Hematopoietic multipotent progenitor cell treated with erythropoietin and hydrocortisone succinate and interleukin-3 and kit ligand, for 17 days (in vitro differentiated cells): ENCODE measurements at places on chromosomes 7 and 10.

- DNase-seq, result no peak
Observed at GRCh38 chr10:43452356-43452914, 15.5 kb downstream of the ZNF487 start.

DNA sequence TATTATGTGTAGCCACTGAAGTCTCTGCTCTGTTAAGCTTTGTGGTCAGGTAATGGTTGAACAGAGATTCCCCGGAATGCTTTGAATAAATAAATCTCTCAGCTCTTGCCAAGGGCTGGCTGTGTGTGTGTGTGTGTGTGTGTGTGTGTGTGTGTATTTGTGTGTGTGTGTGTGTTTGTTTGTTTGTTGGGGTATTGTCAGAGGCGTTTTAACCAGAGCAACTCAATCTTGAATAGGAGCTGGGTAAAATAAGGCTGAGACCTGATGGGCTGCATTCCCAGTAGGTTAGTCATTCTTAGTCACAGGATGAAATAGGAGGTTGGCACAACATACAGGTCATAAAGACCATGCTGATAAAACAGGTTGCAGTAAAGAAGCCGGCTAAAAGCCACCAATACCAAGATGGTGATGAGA, 256.2 kb upstream of the CACNA2D1 start:
- no peak for DNase-seq

GRCh38 chr10:94075506-94075905, 81.8 kb downstream of the PLCE1 start:
- no peak for DNase-seq

DNA sequence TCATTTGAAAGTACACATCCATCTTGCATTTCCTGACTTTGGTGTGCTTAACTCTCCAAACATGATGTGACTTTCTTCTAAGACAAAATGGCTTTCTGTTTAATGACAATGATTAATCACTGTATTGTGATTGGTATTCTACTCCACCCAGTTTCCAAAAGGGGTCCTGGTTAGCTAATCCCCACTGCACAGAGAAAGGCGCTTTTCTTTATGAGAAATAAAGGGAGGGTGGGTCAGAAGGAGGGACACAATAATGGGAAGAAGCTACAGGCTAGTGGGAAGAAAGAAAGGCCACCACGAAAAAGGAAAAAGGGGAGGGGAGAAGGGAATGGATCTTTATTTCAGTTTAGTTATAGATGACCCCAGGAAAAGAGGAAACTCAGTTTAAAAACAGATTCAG, 69.2 kb downstream of the PRTFDC1 start:
- no peak for DNase-seq

- no peak for DNase-seq
Observed at GRCh38 chr10:43949351-43949750, 300.7 kb upstream of the ZNF32 start.

GRCh38 chr7:116210345-116211005, at the start of gene TES:
Gene TES, plus strand, starts transcription at chr7:116210539. Its CDS starts 169 bp downstream, at chr7:116210708.
- DNase-seq, result no peak

- no peak for DNase-seq
Observed at GRCh38 chr10:15122477-15123030, 25.4 kb downstream of the RPP38 start.

- DNase-seq, result no peak
Observed at GRCh38 chr7:7819442-7820247, 101.2 kb upstream of the RPA3 start.

- peak; percentile 15 for DNase-seq
Observed at GRCh38 chr7:37921876-37922275, 1.4 kb downstream of the EPDR1 start.

- DNase-seq, result no peak
Observed at GRCh38 chr10:62166331-62167131, 102.1 kb downstream of the RTKN2 start.

DNA sequence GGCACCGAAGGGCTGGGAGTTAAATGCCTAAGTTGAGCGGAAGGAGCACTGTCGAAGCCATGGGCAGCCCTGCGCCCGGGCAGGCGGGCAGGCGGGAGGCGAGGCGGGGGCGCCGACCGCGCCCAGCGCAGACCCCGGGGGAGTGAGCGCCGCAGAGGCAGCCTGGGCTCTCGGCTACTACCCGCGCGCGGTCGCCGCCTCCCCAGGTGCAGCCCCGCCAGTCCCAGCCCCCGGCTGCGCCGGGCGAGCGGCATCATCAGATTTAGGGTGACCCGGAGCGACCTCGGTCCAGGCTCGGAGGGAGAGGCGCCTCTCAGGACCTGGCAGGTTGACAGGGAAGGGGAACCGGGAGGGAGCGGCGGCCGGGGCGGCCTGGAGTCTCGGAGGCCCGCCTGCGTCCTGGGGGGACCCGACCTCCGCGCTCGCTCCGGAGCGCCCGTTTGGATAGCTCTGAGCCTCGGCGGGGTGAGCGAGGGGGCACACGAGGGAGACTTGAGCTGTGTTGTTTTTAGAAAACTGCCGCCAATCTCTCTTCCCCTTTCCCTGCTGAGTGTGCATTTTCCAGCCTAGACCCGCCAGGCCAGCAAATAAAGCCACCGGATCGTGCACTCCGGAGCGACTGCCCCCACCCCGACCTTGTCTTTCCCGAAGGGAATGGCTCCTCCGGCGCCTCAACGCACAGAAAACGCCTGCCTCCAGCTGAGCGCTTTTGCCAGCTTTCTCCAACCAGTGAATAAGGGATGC, 2.3 kb upstream of the NRP1 start:
- no peak for DNase-seq

DNA sequence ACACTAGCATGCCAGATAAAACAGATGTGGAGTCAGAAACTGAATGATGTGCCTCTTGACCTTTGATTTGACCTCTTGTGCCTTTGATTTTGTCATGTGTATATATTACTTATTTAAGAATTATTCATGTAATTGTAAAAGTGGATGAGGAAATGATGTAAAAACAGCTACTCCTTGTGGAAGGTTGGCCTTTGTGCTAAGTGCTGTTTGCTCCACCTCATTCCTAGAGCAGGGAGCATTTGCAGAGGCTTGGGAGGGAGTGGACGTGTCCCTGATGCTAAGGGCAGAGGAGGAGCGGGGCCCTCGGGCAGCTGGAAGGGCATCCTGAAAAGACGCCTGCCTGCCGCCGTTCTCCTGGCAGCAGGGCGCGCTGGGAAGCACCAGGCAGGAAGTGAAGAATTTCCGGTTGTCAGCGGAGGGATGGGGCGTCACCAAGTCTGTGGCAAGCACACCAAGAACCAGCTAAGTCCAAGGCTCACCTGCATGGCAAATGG, 197.6 kb upstream of the ZNF32 start:
- DNase-seq, result no peak

- no peak for DNase-seq
Observed at GRCh38 chr10:133608855-133609254, 17.7 kb downstream of the FRG2B start.

DNA sequence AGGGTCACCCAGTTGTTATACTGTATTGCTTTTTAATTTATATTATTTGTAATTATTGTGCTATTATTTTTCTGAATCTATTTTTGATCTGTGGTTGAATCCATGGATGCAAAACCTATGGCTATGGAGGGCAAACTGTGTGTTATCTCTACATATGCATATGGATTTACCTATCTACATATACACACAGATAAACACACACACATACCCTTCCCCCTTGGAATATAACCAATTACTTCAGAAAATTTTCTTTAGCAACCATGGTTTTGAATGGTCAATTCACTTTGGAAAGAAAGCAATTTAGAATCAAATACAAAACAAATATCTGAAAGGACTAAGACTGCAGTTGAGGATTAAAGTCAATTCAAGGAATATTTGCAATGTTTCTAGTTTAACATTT, 39.1 kb downstream of the MTPN start:
- peak; percentile 24 for DNase-seq

DNA sequence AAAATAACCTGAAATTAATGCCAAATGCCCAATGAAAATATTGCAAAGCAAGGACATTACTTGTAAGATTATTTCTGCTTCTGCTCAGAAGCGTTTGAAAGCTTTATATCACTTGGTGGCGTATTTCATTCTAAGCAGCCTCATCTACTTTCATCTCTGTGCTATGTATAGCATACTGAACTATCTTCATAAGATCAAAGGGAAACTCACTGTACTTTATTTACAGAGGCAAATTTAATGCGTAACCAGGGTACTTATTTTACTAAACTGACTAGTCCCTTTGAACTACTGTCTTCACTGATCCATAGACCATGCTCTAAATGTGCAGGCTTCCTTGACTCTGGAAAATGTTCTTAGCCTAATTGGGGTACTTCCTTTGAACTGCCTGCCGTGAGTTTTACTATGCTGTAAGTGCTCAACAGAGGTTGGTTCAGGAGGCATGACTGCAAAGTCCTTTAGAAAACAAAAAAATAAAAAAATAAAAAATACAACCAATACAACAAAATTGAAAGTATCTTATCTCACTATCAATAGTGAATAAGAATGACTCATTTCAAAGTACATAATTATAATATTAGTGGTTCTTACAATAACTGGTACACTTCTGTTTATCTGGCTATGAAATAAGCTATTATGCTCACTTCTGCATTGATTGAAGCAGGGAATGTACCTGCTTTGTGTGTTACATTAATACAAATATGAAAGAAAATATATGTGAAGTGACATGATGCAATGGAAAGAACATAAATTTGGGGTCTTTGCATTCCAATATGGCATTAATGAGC, 41.0 kb upstream of the TSPAN12 start:
- no peak for DNase-seq

DNA sequence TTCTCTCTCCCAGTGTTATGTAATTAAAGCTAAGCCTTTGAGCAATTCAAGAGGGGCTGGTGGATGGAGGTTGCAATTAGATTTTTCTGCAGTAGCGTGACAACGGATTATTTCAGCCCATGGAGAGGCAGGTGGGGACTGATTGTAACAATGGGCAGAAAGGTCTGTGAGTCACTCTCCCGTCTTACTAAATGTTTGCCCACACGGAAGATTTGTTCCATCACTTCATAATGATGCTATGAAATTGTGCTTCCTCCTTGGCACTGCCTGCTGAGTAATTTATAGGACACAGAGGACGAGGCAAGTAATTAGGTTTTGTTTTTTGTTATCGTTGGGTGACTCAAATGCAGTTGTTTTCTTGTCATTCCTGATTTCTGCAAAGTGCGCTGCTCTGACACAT, 594.5 kb upstream of the DPP6 start:
- no peak for DNase-seq

- DNase-seq, result no peak
Observed at GRCh38 chr7:32033006-32033405, 37.2 kb downstream of the PDE1C start.

DNA sequence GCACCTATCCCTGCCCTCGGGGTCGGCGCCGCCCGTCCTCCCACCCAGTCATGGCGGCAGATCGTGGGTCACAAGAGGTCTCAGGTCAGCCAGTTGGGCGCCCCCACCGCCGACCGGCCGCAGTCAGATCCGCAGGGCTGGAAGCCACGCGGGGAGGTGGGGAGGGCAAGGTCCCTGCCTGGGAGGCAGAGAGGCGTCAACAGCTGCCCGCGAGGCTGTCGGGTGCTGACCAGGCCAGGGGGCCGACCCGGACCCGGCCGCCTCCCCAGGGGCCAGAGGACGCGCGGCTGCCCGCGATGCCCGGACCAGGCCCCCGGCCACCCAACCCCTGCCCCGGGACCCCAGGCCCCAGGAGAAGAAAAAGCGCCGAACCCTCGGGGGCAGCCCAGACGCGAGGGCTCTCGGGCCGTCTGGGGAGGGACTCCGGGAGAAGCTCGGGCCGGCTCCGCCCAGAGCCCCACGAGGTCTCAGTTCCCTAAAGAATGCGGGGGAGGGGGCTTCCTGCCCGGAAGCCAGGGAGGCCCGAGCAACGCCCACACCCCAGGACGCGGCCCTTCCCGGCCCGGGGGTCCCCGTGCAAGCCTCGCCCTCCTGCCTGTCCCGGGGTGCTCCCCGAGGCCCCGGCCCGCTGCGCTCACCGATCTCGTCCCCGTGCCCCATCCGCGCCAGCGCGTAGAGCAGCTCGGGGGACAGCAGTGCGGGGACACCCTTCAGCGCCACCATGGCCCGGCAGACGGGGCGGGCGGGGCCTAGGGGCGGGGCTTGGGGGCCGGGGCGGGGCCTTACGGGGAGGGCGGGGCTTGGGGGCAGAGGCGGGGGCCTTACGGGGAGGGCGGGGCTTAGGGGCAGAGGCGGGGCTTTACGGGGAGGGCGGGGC, at the start of gene FUOM:
TSS of gene FUOM (minus strand) at position 735 of the 877 bp plus-strand sequence. CDS start at position 723, 12 bp downstream.
- DNase-seq, result peak; percentile 38

DNA sequence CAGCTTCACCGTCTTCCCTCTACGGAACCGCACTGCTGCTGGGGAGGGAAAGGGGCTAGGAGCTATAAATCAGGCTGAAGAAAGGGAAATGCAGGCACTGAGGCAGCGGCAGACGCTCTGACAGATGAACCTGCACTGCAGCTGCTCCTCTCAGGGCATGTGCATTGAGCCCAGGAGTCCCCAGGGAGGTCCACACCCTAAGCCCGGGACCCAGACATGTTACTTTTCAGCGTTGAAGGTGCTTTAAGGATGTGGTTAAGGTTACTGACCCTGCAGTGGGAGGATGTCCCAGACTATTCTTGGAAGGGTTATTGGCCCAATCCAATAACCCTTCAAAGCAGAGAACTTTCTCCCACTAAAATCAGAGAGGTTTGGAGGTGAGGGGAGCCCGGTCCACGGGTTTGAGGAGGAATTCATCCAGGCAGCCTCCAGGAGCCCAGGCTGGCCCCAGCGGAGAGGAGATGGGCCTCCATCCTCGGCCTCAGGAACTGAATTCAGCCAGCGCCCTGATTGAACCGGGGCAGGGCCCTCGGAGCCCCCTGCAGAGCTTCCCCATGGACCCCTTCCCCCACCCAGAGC, 75.4 kb downstream of the ADARB2 start:
- DNase-seq, result no peak

DNA sequence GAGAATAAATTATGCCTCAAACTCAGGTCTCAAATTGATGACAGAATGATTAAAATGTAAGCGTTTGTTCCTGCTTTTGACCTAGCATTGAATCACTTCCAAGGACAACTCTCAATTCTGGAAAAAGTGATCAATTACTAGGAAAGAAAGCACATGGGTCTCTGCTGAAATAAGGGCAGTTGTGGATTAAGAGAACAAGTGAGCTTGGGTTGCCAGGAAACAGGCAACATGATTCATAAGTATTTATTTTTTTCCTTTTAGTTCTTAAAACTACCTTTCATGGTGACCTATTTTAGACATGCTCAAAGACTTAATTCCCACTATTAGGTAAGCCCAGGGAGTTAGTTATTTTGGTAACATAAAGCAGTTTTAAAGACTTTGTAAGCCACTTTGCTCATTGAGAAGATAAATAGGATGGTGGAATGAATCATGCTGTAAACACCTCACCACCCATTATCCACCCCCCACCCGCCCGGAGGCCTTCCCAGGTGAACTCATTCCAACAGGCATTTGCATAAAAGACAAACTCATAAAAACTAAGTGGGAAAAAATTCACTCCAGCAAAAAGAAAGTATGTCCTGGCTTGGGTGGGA, 728.3 kb downstream of the SORCS1 start:
- DNase-seq, result no peak
